ENCODE measurements at places on chromosomes 5 and 9.
A peak's percentile ranks its signal among the peaks of the same experiment; 100 is the strongest.

GRCh38 chr9:127846443-127847177 is 7.8 kb downstream of the ENG start:
- DNase-seq, result peak; percentile 93

GRCh38 chr5:20166456-20166855 is 178.5 kb upstream of the CDH18 start:
- DNase-seq, result no peak

DNA sequence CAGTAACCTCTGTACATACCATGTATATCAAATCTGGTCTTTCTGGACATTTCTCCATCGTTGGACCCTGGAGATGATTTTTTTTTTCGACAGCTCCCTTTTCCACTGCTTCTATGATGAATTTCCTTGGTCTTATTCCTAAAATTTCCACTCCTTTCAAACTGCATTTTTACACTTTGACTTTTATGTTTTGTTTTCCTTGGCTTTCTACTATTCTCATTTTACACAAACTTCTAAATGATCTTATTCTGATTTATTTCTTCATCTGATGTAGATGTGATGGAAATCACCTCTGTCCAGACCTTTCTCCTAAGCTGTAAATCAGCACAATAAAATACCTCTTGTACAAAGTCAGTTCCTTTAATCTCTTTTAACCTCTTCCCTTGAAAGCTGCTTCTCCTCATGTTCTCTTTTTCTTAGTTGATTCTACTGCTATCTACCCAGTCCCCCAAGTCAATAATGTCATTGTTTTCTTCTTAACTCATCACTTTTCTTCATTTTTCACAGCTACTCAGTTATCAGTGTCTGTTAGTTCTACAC is 48.7 kb upstream of the TUSC1 start:
- no peak for DNase-seq

DNA sequence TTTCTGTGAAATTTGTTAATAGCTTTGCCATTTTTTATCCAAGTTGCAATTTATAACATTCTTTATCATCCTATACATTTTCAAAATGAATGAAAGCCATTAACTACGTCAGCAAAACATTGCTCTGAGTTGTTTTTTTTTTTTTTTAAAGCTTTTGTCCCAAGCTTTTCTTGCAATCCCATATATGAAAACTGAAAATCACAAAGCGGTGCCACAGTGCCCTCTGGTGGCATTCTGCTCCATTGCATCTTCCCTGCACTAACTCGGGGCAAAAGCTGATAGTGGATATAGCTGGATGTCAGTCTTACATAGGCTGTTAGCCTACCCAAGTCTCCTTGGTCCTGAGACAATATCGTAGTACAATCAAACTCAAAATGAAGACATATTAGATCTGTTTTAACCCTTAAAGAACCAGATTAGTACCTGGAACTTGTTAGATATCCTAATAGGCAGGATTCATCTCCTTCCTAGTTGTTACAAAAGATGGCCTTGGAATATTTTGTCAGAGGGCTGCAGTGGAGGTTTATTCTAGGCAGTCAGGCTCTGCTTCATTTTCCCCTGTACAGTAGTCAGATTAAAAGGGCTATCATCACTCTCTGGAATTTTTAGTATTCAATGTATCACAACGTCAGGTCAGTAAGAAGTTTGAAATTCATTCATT is 669.9 kb downstream of the PTPRD start:
- peak; percentile 84 for DNase-seq

- no peak for DNase-seq
Observed at GRCh38 chr9:127444283-127444920, 6.8 kb downstream of the RPL12 start.

DNA sequence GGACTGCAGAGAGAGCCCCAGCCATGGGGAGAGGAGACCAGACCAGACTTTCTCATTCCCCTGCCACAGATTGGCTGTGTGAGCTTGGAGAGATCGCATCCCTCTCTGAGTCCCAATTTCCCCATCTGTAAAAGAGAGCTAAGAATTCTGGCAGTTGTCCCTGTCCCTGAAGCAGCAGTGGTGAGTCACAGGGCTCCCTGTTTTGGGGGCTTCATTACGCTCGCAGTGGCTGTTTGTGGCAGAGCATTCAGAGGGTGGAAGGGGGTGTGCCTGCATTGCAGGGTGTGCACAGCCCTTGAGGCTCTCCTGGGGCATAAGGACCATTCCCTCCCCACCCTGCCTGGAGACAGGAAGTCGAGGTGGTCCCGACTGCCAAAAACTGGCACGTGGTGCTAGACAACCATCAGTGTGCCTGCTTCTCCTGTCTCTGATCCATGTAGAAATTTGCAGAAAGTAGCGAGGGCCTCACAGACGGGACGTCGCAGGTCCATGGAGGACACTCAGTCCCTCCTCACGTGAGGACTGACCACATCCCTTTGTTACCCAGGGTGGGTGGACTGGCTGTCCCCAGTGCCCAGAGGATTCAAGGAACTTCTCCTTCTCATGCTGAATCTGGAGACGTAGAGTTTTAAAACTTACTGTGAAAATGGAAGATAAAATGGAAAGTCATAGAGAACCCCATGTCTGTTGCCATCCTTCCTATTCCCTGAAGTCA is 35.3 kb downstream of the HRH2 start:
- peak; percentile 70 for DNase-seq

DNA sequence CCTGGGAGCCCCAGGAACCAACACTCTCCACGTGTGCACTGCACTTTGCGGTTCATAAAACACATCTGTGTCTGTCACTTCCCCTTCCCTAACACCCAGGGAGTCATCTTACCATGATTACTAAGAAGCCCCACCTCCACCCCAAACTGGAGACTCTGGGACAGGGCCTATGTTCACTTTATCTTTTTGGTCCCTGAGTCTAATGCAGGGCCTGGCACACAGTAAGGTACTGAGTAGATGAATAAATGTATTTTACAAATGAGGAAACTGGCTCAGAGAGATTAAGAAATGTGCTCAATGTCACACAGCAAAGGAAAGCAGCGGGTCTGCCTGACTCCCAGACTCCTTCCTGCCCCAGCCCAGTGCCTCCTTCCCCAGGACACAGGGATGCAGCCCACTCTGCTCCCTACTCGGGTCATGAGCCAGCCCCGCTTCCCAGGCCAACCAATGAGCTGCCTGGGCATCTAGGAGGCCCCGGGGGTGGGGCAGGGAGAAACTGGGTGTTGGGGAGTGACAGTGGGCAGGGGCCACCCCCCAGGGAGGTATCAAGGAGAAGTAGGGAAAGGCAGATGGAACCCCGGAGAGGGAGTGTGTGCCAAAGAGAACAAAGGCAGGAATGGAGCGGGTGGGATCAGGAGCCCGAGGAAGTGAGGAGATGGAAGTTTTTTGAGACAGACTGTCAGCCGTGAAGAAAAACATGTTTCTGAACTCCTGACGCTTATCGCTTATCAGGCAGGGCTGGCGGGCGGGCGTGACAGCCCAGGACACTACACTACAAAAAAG is 30.5 kb downstream of the SHB start:
- no peak for DNase-seq

- no peak for DNase-seq
Observed at GRCh38 chr9:136219276-136219675, 14.3 kb upstream of the LHX3 start.

DNA sequence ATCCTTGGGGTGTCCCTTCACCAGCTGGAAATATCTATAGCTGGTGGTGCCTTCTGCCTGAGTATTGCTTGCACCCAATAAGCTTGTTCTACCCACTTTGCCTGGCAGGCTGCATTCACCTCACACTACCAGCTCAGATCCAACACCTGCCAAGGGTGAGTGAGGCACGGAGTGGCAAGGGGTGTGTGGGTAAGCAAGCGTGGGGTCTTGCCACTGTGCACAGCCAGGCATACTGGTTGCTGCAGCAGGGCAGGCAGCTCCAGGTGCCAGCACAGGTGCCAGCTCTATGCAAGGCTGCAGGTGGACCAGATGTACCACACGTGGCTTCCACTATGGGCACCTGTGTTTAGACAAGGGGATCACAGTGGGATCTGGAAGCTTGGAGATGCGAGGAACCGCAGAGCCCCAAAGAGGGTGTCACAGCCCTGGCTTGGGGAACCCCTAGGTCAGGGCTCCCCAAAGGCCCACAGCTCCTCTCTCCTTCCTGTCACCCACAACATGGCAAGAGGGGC is 167.7 kb upstream of the MRPS30 start:
- DNase-seq, result peak; percentile 37

DNA sequence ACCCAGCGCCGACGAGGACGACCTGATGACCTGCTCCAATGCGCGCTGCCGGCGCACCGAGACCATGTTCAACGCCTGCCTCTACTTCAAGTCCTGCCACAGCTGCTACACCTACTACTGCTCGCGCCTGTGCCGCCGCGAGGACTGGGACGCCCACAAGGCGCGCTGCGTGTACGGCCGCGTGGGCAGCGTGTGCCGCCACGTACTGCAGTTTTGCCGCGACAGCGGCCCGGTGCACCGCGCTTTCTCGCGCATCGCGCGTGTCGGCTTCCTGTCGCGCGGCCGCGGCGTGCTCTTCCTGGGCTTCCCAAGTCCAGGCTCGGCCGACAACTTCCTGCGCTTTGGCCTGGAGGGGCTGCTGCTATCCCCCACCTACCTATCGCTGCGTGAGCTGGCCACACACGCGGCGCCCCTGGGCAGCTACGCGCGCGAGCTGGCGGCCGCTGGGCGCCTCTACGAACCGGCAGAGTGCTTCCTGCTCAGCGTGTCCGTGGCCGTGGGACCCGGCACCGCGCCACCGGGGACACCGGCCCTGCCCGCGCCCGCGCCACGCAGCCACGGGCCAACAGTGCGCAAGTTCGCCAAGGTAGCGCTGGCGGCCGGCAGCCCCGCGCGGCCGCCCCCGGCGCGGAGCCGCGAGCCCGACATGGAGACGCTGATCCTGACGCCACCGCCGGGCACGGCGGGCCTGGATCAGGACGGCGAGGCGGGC is 2.7 kb upstream of the PHPT1 start:
- DNase-seq, result no peak

GRCh38 chr5:60510049-60510448 is 189.9 kb downstream of the DEPDC1B start:
- no peak for DNase-seq

DNA sequence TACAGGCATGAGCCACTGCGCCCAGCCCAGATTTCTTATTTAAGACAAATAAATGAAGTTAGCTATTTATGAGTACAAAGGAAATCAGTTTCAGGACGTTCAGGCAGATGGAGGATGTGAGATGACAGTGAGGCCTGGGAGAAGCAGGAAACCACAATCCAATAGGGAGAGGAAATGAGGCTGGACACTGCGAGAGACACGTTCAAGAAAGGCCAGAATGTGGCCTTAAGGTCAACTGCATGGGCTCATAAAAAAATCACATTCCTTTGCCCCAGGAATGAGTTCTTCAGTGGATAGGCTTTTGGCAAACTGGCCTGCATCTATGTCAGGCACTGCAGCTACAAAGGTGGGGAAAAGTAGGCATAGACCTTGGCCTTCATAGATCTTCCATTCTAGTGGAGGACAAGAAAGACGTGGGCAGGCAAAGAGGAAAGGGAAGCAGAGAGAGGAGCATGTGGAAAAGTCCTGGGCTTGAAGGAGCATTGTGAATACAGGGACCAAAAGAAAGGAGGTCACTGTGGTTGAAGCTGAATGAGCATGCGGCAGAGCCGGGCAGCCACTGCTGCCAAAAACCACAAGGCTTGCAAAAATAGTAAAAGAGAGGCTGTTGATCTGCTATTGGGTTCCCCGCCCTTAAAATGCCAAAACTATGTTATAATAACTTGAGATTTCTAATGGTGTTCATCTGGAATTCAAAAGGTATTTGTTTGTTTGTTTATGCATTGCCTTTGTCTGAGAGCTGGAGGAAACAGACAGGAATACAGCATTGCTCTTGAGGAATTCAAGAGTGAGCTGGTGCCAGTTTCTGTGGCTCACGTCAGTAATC is 133.0 kb downstream of the GNA14 start:
- no peak for DNase-seq

DNA sequence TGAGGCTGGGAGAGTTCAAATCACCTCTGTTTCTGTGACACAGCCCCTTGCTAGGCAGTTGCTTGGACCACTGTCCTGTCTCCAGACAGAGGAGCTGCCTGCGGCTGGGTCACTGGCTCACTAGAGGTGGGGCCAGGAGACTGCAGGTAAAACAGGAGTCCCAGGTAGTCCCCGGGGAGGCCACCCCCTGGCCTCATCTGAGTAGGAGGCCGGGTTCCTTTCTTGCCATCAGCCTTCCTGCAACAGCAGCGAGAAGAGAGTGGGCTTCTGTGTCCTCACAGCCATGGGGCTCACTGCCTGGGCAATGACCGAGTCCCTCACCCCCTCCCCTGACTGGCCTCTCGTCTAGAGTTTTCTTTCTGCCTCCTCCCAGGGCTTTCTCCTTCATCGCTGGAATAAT is 197.5 kb downstream of the CDK5RAP2 start:
- no peak for DNase-seq

GRCh38 chr9:5513966-5514616 is 3.8 kb downstream of the PDCD1LG2 start:
- no peak for DNase-seq

- no peak for DNase-seq
Observed at GRCh38 chr9:114825126-114825795, 19.4 kb upstream of the TNFSF15 start.

- DNase-seq, result no peak
Observed at GRCh38 chr5:6418679-6419276, 29.9 kb upstream of the UBE2QL1 start.

GRCh38 chr9:98144076-98144475 is 25.1 kb upstream of the TRIM14 start:
- no peak for DNase-seq

DNA sequence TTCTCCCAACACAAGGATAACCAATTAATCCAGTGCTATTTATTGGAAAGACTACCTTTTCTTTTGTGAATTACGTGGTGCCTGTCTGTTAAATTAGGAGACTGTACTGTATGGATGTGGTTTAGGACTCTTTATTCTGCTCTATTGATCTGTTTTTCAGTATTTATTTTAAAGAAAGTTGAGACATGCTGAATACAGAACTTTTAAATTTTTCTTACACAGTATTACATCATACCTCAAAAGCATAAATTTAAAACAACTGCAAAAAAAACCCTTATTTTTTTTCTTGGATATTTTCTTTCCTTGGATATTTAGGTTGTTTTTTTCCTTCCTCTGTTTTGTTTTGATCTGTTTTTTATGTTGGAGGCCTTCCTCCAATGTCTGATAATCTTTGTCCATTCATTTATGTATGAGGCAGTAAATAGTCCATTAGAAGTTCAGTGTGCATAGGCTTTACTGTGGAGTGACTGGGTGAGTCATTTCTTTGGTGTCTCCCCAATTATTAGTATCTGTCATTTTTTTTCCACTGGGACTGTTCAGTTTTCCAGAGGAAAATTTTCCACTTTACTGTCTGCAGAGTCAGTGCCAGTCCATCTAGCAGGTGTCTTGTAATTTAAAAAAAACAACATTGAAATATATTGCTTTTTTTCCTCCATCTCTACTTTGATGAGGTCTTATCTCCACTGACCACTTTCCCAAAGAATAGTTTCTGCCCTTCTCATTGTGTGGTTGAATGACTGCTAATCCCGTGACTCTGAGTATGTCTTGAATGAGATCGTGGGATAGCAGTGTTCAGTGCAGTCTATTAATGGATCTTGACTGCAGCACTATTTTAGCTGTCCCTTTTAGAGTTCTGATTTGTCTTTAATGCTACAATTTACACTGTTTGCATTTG is 15.2 kb downstream of the CYSTM1 start:
- no peak for DNase-seq

DNA sequence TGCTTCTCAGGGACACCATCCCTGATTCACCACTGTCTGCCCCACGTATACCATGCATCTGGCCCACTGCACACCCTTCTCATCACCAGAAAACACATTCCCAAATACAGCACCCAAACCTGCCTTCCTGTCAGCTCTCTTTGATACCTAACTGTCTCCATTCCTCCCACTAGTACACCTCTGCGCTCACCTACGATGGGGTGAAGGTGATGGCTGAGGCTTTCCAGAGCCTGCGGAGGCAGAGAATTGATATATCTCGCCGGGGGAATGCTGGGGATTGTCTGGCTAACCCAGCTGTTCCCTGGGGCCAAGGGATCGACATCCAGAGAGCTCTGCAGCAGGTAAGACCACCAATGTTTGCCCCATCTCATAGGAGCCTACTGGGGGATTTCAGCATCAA is 186.4 kb downstream of the GRIA1 start:
- DNase-seq, result no peak
